ENCODE measurements at places on chromosomes 12 and 14.

DNA sequence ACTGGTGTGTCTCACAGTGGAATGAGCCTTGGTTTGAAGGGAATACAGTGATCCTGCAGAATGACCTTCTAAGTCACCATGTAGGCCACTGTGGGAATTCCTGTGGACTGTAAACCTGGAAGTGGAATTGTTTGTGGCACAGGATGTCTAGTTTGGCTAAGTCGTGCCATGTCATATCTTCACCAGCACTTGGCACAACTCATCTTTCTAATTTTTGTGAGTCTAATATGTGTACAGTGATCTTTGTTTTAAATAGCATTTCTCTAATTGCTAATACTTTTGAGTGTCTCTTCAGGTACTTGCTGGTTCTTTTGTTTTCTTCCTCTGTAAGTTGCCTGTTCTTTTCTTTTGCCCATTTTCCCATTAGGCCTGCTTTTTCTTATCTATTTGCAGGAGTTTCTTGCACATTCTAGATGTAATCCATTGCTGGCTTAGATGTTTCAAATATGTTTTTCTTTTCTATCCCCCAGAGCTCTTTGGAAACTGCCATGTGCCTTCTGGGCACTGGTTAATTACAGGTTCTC, 112.7 kb downstream of the VRK1 start:
- no peak for DNase-seq

- no peak for DNase-seq
These were observed 602.7 kb upstream of the FLRT2 start for GRCh38 chr14:84927096-84927827.

DNA sequence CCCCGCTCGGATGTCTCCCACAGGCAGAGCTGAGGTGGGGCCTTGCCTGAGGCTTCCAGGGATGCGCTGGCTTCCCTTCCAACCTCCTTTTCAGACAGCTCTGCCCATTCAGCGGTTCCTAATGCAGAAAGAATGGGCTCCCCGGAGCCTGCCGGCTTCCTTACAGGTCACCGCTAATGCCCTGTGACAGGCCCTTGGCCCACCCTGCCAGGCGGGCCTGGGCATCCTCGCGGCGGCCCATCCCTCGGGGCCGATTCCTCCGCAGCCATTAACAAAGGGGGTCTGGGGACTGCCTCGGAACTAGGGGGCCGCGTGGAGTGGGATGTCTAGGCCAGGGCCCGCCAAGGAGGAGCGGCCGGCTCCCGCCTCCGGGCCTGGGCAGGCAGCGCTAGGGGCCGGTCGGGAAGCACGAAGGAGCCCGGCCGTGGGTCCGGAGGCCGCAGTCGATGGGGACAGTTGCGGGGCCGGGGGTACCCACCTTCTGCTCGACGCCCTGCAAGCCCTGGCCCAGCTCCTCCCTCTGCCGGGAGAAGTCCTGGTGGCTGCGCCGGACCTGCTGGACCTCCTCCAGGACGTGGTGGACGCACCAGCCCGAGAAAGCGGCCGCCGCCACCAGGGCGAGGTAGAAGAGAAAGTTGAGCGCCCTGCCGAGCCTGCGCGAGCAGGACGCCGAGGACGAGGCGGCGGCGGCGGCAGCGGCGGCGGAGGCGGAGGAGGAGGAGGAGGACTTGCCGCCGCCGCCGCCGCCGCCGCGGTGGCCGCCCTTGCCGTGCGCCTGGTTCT, 738 bp downstream of the CKAP4 start:
- DNase-seq, result no peak

GRCh38 chr14:95039259-95039992, 117.9 kb downstream of the DICER1 start:
- no peak for DNase-seq

- DNase-seq, result no peak
These were observed 57.8 kb downstream of the LRP6 start for GRCh38 chr12:12209043-12209442.

- DNase-seq, result no peak
These were observed 463.9 kb downstream of the NPAS3 start for GRCh38 chr14:33402604-33403003.

DNA sequence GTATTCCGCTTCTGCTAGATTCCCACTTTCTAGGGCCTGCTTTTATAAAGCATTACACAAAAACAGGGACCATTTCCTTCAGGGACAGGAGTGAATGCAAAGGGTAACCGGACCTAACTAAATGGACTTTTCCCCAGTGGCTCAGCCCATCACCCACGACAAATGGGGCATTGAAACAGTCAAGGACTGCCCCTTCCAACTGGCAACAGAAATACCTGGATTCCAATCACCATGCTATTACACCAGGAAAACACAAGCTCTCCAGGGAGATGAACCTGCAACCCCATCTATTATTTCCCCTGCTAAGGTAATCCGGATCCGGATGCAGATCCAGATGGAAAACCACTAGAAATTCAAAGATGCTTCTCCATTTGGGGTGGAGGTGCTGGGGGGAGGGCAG, 1.0 kb downstream of the MPHOSPH9 start:
- DNase-seq, result no peak

DNA sequence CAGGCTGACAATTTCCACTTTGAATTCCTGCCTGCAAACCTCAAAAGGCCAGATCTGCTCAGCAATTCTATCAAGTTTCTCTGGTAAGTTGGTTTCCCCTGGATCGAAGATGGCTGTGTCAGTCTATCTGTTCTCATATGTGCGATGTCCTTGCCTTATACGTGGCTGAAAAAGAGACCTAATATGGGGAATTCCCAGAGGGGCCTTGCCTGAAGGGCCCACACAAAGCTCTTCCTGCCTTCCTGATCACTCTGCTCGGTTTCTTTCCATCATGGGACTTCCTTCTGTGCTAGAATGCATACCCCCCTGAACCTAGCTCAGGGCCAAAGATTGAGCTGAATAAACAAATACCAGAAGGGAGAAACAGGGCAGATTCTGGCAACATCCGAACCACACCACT, 13.2 kb downstream of the TCL1B start:
- DNase-seq, result no peak

- no peak for DNase-seq
These were observed 80.1 kb downstream of the SSPN start for GRCh38 chr12:26275313-26276131.

DNA sequence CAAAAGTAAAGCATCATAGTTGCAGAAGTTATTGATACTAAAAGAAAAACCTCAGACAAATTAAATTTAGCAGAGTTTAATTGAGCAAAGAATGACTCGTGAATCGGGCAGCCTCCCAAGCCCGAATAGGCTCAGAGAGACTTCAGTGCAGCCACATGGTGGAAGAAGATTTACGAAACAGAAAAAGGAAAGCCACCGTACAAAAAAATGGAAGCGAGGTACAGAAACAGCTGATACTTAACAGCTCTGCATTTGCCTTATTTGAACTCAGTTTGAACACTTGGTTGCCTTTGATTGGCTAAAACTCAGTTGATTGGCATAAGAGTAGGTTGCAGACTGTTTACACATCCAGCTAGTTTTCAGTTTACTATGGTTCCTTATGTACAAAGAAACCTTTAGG, 12.9 kb downstream of the TTC9 start:
- no peak for DNase-seq

- no peak for DNase-seq
These were observed 74.8 kb downstream of the HECTD4 start for GRCh38 chr12:112307317-112308011.

DNA sequence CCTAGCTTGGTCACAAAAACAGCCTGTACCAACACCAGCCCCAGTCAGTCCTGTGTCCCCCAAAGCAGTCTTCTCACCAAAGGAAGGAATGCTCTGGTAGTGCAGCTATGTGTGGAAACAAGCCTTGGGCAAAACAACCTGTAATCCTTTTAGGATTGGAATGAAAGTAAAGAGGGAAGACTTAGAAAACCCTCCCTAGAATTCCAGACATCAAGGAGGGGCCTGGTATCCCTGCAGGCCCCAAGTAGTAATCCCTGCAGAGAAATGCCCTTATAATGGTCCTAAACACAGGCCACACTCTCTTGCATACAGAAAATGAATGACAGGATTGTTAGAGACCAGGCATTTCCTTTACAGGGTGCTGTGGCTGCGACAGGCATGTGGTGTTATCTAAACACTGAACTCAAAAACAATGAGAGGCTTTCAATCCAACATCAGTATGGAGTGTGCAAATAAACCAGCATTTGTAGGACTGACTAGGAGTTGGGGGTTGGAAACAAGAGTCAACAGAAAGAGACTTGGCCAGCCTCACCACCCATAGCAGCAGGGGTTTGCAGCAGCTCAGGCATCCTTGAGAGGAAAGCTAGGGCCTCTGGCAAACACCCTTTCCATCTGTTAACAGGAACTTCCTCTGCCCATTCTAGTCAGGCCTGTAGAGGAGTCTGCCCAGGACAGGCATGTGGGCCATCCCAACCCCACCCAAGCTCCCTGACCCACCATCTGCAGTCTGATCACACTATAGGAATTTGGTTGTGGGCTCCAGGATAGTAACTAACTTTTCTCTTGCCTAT, 59.1 kb downstream of the DCAF5 start:
- DNase-seq, result no peak

DNA sequence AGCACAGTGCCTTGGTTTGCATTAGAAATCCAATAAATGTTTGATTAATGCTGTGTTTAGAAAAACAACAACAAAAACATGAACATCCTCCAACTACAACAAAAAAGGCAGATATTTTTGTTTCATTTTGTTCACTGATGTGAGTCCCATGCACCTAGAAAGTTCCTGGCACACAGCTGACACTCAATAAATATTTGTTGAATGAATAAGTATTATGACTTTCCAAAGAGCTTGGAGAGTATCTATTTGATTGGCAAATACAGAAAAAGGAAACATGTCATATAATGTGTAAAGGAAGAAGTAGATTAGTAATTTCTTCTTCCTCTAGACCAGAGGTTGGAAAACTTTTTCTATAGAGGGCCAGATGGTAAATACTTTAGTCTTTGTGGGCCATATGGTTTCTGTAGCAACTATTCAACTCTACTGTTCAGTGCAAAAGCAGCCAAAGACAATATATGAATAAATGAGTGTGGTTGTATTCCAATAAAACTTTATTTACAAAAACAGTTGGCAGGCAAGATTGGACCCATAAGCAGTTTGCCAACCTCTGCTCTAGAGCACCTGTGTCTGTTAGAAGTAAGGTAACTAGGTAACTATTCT, 312.3 kb upstream of the DIO2 start:
- DNase-seq, result no peak

- DNase-seq, result no peak
These were observed 136.4 kb downstream of the MDGA2 start for GRCh38 chr14:47539031-47539461.

- no peak for DNase-seq
These were observed 452.7 kb upstream of the PDE3A start for GRCh38 chr12:19915392-19916195.

GRCh38 chr12:89161557-89161956, 190.7 kb downstream of the DUSP6 start:
- DNase-seq, result no peak

- DNase-seq, result no peak
These were observed 85.1 kb downstream of the DERA start for GRCh38 chr12:15996254-15996653.

DNA sequence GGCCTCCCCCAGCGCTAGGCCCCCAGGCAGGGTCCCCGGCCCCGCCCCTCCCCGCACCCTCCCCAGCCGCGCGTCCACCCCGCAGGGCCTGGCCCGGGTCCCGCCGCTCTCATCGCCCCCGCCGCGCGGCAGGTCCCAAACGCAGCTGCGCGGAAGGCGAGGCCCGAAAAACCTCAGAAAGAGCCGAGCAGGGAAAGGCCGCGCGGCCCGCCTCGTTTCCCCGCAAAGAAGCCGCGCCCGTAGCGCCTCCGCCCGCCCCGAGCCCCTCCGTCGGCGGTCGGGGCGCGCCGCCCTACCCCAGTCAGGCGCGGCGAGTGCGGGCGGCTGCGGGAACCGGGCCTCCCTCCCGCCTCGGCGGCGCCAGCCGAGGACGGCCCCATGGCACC, 324 bp downstream of the POLE start:
- DNase-seq, result no peak

GRCh38 chr14:100135073-100135472, 24.4 kb downstream of the DEGS2 start:
- DNase-seq, result no peak

DNA sequence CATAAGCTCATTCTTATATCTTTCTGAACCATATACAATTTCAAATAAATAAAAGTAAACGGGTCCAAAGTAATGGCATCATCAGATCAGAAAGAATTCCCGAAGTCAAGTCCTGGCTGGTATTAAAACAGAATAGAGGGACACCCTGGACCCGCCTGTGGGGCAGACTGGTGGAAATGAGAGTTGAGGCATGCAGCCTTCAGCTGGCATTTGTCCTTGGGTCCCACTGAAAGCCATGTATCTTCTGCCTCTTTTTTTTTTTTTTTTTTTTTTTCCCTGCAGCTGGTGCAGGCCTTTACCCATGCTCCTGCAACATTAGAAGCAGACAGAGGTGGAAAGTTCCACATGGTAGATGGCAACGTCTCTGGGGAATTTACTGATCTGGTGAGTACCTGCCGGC, 9.9 kb downstream of the AHSA1 start:
- no peak for DNase-seq

- DNase-seq, result no peak
These were observed 36.9 kb downstream of the ITPK1 start for GRCh38 chr14:93078870-93079269.

- DNase-seq, result no peak
These were observed 53.9 kb downstream of the GNG2 start for GRCh38 chr14:51914310-51914709.

- no peak for DNase-seq
These were observed 230.8 kb upstream of the NPAS3 start for GRCh38 chr14:32707742-32708500.

DNA sequence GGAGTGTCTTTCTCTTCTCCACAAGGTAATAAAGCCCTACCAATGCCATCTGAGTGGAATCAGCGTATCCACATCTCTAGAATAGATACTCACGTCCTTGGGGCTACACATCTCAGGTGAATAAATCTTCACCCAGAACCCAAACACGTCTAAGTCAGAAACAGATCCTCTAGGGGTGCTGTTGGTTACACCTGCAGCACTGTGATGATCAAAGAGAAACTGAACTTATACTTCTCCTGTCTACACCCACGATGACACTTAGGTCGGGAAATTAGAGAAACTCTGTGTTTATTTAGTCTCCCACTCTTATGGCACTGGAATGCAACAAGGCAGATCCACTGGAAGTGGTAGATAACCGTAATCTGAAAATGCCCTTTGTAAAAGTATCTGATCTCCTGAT, 46.2 kb downstream of the WIF1 start:
- DNase-seq, result no peak

GRCh38 chr12:112194601-112195247, 69.4 kb downstream of the TRAFD1 start:
- no peak for DNase-seq

All from hypothalamus (tissue), 51 donors.